ENCODE measurements at places on chromosomes 12 and 14.

DNA sequence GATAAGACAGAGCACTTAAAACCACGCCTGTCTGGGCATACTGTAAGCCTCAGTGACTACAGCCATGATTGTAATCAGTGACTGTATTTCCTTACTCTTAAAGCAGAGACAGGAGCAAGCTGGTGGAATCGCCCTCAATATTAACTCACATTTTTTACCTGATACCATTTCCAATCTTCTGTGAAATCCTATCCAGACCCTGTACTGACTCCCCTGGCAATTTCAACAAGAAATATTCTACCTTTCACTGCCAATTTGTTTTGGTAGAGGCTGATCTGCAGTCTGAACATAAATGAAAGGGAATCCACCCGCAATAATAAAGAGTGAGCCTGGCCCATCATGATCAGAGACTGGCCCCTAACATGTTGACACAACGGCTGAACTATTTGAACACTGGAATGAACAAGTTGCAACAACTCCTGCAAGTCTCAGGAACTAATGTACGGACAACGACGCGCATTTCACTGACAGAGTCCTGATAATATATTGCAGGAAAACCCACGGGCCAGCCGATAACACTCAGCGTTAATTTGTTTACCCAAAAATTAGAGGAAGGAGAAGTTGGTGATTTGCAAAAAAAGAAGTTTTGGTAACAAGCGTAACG, 195.5 kb upstream of the BTG1 start:
- no peak for DNase-seq

DNA sequence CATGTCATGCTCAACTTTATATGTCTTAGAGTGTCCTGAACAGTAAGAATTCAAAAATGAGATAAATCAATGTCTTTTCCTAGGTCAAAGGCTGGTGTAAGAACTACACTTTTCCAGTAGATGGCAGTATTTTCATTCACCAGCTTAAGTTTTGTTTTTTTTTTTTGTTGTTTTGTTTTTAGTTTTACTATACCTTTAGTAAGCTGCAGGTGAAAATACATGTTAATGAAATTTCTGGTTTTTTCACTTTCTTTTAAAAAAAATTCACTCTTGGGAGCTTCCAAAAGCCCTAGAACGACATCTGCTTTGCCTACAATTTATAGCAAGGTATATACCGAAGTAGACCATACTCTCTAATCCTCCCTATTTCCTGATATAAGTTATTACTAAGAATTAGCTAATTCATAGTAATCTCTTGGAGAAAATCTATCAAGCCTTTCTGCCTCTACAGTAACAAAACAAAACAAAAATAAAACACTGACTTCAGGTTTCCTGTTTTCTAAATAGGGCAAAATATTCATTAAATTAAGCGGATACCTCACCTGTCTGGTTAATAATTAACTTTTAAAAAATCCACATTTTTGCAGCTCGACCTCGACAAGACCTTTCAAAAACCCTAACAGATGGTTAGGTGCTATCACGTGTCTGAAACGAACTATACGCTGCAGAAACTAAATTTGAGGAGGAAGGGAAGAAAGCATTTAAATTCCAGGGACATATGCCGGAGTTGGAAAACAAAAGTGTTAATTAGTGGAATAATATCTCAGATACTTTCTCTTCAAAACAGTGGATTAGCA, 2.7 kb upstream of the SAMD4A start:
- no peak for DNase-seq

DNA sequence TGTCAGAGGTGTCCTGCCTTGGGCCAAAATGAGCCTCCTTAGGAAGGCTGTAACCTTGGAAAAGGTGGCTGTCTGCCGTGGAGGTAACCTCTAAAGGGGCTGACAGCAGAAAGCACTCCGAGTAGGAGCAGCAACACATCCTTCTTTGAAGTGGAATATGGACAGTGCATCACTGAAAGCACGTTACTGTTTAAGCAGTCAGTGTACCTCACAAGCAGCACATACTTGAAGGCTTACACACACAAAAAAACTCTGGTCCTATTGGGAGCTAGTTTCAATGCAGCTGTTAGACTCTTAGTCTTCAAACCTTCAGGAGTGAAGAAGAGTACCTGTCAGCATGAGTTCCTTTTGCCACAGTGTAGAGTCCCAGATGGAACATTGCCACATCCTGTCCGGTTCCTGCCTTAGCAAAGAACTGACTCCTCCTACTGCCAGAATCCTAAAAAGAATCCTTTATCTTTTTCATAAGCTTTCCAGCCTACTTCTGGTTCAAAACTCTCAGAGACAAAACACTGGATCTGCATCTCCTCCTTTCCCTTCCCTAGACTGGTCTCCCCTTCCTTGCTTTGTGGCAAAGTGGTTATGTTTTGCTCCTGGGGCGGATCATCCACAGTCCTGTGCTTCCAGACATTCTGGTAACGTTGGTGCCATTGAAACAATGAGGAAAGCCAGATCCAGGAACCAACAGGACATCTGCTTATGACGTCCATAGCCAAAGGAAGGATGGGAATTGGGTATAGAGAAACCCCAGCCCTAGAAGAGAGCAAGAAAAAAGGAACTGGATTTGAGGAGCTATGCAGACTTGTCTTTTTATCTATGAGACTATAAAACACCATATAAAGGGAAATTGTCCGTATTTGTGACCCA, 8.5 kb upstream of the MDM1 start:
- no peak for DNase-seq

DNA sequence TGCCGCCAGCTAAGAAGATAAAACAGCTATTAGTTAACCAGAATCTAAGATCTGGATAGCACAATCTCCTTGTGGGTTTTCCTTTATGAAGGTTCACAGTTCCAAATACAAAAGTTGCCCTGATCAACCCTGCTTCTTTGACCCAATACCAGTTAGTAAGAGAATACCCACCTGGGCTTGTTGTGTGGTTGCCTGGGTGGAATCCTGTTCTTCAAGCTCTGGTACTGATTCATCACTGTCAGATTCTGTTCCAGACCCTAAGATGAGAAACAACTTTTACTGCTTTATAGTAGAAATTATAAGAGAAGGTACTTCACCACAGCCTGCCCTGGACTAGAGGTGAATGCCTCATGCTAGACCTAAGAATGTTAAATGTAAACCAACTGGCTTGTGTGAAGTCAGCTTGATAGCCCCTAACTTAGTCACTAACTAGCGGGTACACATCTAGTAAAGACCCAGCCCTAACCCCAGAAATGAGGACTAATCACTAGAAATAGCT, 10.6 kb downstream of the NACA start:
- no peak for DNase-seq

- DNase-seq = no peak
Observed at GRCh38 chr14:24238123-24238522, 4.3 kb downstream of the TINF2 start.

- DNase-seq = no peak
Observed at GRCh38 chr12:7110661-7111060, 1.6 kb upstream of the C1RL start.

DNA sequence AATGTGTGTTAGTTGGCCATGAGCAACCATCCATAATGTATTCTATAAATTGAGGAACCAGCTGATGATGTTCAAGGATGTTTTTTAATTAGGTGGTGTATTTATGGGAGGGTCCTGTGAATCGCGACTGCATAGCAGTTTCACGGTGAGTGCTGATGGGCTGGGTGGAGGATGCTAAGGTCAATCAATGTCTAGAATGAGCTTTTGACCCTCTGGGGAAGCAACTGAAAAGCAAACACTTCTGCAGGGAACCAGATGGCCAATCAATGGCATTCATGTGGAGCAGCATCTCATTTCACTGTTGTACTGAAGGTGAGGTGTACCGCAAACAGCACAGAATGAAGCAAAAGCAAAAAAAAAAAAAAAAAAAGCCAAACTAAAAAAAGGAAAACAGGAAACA, 676.1 kb upstream of the TMEM132C start:
- no peak for DNase-seq

DNA sequence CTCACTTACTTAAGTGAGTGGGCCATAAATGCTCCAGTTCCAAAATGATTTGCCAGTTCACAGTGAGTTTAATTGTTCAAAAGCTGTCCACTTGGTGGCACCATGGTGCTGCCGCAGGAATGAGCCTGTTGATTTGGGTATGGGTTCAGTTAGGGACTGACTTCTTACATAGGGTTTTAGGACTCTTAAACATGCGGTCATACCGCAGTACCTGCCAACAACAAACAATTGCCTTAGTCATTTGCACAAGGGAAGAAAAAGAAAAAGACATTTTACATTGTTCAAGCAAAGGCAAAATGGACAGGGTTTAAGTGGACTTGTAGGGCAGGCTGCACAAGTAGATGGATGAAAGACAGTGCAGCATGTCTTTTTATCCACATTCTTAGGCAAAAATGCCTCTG, 80.0 kb upstream of the DBX2 start:
- DNase-seq = peak; percentile 45

GRCh38 chr14:78612666-78613065, 442.5 kb downstream of the NRXN3 start:
- no peak for DNase-seq

DNA sequence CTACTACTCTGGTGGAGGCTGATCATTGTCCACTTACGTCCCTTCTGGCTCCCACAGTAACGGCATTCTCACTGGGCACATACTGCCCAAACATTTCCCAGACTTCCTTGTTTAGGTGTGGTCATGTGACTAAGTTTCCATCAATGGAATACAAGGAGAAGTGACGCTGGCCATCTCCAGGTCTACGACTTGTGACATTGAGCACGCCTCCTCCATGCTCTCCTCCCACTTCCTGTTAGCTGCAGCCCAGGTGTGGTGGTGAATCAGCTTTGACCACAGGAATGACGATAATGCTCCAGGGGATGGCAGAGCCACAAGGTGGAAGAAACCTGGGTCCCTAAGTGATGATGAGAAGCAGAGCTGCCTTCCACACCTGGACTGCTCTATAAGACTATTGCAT, 6.0 kb upstream of the SLC24A4 start:
- no peak for DNase-seq

- no peak for DNase-seq
Observed at GRCh38 chr14:68981539-68981976, 2.5 kb upstream of the ACTN1 start.

GRCh38 chr12:46268583-46269428, at the start of gene SLC38A1:
SLC38A1 (minus strand) TSS chr12:46269043; CDS start chr12:46239800, 29,243 bp downstream.
- DNase-seq = peak; percentile 73

GRCh38 chr12:56469007-56469930, 891 bp downstream of the SPRYD4 start:
- DNase-seq = peak; percentile 35

- DNase-seq = no peak
Observed at GRCh38 chr12:3123729-3124128, 46.5 kb downstream of the TSPAN9 start.

DNA sequence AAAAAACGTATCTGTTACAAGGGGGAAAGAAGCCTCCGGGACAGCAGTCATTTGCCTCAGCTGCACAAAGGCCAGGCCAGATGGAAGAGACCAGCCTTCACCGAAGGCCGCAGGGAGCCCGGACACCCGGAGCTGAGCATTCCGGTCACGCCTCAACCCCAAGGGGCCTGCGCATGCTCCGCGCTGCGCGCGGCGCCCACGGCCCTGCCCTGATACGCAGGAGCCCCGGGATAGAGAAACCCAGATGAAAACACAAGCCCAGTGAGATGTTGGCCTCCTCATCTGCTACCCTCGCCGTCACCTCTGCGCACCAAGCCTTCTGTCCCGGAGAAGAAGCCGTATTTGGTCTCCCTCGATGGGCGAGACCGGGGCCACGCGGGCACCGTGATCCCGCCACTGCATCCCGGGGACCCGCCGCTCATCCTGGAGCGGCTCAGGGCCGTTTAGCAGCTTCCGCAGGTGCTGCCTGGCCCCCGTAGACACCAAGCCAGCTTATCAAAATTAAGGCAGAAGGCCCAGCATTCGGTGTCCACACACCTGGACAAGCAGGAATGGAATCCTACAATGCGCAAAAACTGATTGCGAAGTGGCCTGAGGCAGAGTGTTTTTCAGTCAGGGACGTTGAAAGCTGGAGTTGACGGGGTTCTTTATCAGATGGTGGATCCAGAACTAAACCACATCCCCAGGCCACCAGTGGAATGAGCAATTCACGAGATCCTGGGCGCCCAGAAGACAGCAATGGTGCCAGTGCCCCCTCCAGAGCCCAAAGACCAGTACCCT, 2.6 kb downstream of the OR8S1 start:
- DNase-seq = no peak

DNA sequence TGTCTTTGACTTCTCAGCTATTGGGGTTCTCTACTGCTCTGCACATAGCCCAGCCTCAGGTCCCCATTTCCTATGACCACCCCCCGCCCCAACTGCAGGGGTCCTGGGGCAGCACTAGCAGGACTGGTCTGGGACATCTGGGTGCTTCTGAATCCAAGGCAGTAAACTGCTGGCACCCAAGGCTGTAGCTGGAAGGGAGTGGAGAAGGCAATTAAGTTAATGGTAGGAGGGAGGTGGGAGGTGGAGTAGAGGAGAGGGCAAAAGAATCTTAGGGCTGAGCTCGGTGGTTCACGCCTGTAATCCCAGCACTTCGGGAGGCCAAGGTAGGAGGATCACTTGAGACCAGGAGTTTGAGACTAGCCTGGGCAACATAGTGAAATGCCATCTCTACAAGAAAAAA, 11.5 kb downstream of the PLEK2 start:
- DNase-seq = no peak

DNA sequence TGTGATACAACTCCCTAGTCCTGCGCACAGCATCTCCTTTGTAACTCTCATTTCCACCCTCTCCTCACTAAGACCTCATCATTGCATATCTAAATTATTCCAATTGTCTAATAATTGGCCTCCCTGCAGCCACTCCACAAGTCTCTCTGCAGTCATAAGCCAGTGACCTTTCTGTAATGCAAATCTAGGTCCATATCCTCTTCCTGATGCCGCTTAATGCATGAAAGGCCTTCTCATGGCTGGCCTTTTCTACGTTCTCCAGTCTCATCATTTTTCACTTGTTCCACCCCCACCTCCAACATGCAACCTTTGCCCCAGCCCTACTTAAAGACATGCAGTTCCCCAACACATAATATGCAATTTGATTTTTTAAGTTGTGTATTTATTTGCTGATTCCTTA, 96.0 kb downstream of the RPAP3 start:
- no peak for DNase-seq

- no peak for DNase-seq
Observed at GRCh38 chr12:123165537-123165936, 14.6 kb upstream of the PITPNM2 start.

GRCh38 chr14:60133487-60133886, 31.7 kb downstream of the DHRS7 start:
- DNase-seq = no peak

DNA sequence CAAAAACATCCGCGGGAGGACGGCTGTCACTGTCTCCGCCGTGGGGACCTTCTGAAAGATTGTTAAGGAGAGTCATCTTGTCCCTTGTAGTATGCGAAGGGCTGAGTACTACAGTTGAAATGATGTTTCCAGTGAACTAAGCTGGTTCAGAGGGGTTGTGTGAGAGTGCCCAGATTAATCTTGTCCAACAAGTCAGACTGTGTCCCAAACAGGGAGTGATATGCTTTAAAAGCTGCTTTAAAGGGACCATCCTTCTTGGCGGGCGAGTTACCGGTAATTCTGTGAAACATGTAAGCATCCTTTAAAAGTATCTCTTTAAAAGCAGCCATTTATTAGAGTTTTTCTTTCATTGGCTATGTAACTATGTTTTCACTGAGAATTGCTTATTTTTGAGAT, 1.1 kb downstream of the WDR20 start:
- no peak for DNase-seq

- no peak for DNase-seq
Observed at GRCh38 chr12:32903763-32904162, 7.2 kb upstream of the PKP2 start.

- peak; percentile 74 for DNase-seq
Observed at GRCh38 chr14:74712499-74713394, at the start of the genes AREL1 and FCF1. AREL1 (minus strand) TSS chr14:74713080; CDS start chr14:74685615, 27,465 bp downstream. FCF1 (plus strand) TSS chr14:74713144; CDS start chr14:74713198, 54 bp downstream.

- DNase-seq = no peak
Observed at GRCh38 chr12:45660330-45660729, 69.2 kb upstream of the ARID2 start.

GRCh38 chr14:36509069-36509917, 10.7 kb downstream of the NKX2-1 start:
- no peak for DNase-seq
